ENCODE measurements at places on chromosomes 2 and 18.

- no peak for DNase-seq
Observed at GRCh38 chr18:13594551-13594950, 131.8 kb downstream of the FAM210A start.

- DNase-seq: no peak
Observed at GRCh38 chr18:12287684-12288402, 20.2 kb upstream of the TUBB6 start.

GRCh38 chr2:107308835-107309234 is 422.9 kb upstream of the ST6GAL2 start:
- no peak for DNase-seq

GRCh38 chr2:40095000-40095399 is 315.9 kb upstream of the THUMPD2 start:
- no peak for DNase-seq

DNA sequence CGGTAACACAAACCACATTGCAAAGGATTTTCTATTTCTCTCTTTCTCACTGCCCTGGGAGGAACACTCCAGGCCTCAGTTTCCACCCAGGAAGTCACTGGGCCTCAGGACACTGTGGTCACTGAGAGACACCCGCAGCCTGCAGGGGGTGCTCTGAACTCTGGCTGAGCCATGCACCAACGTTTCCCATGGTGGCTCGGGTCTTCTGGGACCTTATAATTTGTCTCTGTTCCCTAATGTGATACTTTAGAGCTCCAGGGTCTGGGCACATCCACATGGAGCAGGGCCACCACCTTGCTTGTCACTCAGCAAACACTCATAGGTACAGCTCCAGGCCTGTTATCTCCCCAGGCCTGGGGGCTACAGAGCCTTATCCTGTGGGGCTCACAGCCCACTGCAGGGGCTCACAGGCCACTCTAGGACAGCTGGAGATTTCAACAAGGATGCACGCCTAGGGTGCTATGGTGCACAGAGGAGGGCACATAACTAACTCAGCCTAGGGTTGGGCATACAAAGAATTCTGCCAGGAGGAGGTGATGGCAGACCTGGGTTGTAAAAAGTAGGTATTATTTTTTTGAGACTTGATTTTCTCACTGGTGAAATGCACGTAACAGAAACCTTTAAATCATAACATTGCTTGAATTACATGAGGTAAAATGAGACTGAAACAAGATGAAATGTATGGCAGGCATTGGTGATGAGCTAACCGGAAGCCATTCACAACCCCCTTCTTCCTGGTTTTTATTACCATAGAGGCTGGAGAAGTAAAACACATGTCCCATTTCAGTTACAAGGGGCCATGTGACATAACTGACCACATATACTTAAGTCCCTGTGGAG is 3.0 kb upstream of the HS1BP3 start:
- DNase-seq: no peak

- DNase-seq: no peak
Observed at GRCh38 chr2:149291881-149292280, 38.5 kb upstream of the LYPD6 start.

- no peak for DNase-seq
Observed at GRCh38 chr2:132438691-132439090, 22.1 kb downstream of the GPR39 start.

- DNase-seq: no peak
Observed at GRCh38 chr18:23673725-23674124, 11.0 kb upstream of the ANKRD29 start.

GRCh38 chr2:160433466-160434140 is 60.0 kb downstream of the RBMS1 start:
- DNase-seq: no peak

DNA sequence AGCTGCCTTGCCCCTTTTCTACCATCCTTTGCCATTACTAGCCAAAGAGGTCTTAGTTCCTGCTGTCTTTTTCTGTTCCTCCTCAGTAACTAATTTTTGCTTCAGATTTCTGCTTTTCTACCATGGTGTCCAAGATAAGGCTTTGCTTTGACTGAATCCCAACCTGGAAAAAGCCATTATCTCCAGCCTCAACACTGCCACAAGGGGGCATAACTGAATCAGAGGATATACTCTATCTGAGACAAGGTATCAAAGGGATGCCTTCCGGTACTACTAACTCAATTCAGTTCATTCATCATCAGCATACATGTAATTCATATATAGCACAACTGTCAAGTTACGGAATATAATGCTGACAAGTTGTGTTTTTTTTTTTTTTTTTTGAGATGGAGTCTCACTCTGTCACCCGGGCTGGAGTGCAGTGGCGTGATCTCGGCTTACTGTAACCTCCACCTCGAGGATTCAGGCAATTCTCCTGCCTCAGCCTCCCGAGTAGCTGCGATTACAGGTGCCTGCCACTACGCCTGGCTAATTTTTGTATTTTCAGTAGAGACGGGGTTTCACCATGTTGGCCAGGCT is 11.4 kb downstream of the OSGEPL1 start:
- no peak for DNase-seq

DNA sequence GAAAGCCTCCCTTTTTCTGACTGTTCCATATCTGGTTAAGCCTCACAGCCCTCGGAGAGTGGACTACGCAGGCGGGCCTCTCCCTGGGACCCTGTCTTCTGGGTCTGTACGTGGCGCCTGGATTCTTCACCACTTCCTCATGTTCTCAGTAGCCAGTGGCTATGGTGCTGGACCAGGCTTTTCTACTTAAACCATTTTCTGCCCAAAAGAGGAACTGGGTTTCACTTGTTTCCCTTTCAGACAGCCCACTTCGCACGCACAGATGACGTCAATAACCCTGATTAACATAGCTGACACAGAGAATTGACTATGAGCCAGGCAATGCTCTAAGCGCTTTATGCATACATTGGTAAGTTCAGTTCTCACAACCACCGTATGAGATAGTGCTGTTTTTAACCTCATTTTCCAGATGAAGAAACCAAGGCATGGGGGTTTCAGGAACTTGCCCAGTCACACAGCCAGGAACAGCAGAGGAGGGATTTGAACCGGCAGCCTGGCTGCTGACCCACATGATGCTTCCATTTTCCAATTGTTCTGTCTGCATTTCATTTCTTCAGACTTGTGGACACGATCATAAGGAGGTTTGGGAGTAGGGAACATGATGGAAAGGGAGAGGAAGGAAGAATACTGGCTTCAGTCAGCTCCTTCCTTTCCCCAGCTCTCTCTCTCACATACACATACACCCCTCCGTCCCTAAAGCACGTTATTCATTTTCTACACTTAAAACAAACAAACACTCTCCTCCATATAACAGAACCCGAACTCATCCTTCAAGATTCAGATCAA is 41.7 kb downstream of the MYOM1 start:
- DNase-seq: no peak

GRCh38 chr2:11914455-11914854 is 168.0 kb downstream of the LPIN1 start:
- no peak for DNase-seq
